ENCODE measurements at places on chromosomes 2 and 18.

DNA sequence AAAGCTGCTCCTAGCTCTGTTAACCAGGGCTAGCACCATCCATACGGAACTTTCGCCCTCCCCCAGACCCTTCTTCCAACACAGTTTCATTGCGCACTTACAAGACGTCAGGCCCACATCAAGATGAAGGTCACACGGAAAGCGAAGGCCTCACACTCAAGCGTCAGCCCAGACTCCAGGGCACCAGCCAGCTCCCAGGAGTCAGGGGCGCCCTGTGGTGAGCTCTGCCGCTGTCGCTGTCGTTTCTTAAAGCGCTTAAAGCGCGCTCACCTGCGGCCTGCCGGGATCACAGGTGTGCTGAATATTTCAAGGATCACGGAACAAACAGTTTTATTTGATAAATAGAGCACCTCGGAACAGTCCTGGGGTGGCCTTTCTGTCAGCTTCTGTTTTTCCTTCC is 163.1 kb downstream of the CDH20 start:
- DNase-seq = no peak

DNA sequence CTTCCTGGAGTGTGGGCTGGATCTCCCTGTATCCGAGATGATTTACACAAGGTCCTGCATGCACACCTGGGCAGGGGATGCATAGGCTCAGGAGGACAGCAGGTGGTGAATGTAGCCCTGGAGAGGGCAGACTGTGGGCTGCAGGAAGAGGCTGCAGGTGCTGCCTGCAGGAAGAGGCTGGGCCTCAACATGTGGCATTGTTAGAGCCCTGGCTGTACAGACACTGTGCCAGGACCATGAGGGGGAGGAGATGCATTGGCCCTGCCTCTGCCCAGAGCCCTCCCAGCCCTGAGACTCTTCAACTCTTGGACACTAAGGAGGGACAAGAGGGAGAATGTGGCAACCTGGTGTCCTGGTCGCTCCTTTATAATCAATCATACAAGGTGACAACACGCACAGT is 392.8 kb downstream of the TNS1 start:
- no peak for DNase-seq

GRCh38 chr2:218727502-218728165 is 17.0 kb downstream of the TTLL4 start:
- DNase-seq = peak; percentile 25

GRCh38 chr18:31685097-31686082 is 1.0 kb upstream of the B4GALT6 start:
- peak; percentile 42 for DNase-seq

DNA sequence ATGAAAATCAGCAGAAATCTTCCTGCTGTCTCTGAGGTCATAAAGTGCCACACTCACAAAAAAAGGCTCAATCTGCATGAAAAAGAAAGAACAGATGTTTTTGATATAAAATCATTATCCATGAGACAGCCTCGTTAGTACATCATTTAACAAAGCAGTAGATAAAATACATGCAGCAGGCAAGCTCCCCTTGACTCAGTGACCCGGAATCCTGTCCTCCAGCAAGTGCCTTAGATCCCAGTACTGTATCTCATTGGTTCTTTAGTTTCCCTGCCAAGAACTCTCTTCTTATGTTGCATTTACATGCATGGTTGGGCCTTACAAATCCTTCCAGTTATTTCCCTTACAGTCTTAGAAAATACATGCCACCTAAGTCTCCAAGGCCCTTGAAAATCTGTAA is 148.9 kb upstream of the CCDC195 start:
- DNase-seq = no peak

DNA sequence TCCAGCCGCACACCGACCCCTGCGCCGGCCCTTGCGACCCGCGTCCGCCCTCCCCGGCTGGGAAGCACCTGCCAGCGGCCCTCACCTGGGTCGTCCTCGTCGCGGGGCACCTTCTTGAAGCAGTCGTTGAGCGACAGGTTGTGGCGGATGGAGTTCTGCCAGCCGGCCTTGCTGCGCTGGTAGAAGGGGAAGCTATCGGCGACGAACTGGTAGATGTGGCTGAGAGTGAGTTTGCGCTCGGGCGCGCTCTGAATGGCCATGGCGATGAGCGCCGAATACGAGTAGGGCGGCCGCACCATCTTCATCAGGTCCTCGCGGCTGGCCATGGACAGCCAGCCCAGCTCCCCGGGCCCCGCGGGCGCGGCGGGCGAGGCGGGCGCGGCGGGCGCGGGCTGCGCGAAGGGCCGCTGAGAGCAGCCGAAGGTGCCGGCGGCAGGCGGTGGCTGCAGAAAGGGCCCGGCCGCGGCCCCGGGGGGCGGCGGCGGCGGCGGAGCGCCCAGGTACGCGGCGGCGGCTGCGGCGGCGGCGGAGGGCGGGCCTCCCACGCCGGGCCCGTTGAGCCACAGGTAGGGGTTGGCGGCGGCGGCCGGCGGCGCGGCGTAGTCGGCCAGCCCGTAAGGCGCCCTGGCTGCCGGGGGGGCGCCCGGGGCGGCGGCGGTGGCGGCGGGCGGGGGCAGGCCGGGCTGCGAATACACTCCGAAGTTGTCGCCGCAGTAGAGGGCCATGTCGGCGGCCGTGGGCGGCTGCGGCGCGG is 505 bp downstream of the FOXI3 start:
- no peak for DNase-seq

- DNase-seq = peak; percentile 25
Measured at GRCh38 chr2:162890690-162891311, 52.2 kb upstream of the KCNH7 start.

GRCh38 chr2:149219856-149220255 is 110.5 kb upstream of the LYPD6 start:
- DNase-seq = no peak

DNA sequence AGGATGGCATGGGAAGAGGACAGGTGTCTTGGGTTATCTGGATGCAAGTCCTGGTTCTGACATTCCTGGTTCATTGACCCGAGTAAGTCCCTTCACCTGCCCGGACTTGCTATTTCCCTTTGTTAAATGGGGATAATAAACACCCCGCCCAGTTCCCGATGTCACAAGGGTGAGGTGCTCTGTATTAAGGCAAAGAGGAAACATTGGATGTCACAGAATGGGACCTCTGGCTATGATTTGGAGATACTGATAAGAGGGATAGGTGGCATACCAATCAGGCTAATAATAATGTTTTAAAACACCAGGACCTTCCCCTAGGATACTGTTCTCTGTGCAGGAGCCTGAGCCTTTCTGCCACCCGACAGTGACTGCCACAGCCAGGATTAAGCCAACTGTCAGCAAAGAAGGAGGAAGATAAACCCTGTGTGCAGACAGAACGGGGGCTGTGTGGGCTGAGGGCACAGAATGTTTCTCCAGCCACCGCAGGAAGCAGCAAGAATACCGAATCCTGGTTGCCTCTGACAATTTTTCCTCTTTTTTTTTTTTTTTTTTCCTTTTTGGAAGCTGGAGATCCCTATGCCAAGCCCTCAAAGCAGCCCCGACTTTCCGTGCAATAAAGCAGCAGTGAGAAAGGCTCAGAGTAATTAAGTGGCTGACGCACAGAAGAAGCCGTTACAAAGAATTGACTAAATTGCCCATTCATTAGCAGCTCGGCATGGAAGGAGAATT is 336.6 kb downstream of the SMAD2 start:
- DNase-seq = no peak

GRCh38 chr2:207109768-207110167 is 56.0 kb downstream of the KLF7 start:
- DNase-seq = no peak

- DNase-seq = no peak
Measured at GRCh38 chr2:205627085-205627484, 55.2 kb upstream of the NRP2 start.

DNA sequence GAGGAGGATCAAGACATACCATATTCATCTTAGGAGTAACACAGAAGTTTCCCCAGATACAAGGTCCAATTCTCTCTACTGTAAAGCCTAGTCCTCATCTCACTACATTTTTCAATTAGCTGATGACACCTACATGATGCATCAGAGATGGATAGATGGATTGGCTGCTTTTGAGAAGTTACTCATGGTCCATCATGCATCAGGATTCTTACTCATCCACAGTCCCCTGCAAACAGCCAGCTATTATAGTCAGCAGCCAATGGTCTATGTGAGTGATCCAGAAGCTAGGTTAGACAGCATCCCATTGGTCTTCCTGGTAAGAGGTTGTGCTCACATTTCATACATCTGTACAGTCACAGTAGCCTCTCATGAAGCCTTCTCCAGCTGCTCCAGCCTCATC is 154.5 kb upstream of the NRP2 start:
- no peak for DNase-seq

DNA sequence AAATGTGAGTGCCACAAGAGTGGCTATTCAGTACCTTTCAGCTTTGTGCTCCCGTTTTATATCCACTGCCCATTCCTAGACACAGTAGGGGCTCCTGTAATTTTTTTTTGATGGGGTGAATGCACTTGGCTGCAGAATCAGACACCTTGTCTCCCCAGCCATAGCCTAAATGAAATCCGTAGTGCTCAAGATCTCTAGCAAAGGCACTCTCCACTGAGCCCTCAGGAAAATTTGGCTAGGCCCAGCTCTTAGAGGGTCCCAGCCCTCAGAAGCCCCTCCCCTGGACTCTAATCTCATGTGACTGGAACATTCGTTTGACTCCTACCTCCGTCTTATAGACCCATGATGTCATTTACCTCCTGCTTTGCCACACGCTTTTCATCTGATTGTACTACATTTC is 323.9 kb downstream of the SMAD2 start:
- no peak for DNase-seq

GRCh38 chr2:158928965-158929364 is 39.5 kb upstream of the TANC1 start:
- DNase-seq = no peak

DNA sequence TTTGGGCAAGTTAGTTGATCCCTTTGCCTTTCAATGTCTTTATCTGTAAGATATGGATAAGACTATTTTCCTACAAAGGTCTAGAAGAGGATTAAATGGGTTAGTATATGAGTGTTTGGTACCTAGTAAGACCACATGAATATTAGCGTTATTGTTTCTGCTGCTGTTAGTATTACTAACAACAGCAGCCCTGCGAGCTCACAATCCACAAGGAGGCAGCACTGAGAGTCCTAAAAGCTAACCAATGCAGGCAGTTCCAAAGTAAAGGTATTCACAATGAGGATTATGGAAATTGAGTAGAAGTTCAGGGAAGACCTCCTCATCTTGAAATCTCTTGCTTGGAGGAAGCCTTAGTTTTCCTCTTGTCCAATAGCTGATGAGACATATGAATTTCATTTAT is 248.9 kb downstream of the TDRD15 start:
- DNase-seq = no peak

DNA sequence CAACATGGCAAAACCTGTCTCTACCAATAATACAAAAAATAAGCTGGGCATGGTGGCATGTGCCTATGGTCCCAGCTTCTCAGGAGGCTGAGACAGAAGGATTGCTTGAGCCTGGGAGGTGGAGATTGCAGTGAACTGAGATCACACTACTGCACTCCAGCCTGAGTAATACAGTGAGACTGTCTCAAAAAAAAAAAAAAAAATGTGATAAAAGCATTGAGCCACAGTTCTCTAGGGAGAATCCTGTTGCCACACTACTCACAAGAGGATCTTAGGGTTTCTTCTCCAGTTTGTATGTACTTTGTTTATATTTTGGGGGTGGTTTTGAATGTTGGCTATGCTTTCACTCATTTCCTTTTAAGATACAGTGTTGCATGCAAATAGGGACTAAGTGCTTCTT is 62.0 kb downstream of the TMEM185B start:
- no peak for DNase-seq

GRCh38 chr2:112340475-112341267 is 65.3 kb downstream of the ZC3H6 start:
- DNase-seq = no peak

DNA sequence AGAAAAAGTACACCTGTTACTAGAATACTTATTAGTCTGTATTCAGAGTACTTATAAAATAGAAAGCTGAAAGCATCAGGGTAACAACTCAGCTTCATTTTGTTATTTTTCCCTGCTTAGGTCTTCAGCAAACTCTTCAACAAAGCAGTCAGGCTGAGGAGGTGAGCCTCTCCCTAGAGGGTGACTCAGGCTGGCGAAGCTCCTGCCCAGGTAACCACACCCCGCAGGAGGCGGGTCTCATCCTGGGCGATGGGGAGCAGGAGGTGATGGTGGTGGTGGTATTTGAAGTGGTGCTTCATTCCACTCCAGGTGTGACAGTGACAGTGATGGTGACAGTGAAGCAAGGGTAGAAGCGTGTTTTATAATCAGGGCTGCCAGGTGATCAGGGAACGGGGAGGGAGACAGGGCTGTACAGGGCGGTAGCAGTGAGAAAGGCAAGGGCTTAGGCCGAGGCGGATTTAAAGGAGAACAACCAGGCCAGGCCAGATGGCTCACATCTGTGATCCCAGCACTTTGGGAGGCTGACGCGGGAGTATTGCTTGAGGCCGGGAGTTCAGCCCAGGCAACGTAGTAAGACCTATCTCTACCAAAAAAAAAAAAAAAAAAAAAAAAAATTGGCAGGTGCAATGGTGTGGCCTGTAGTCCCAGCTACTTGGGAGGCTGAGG is 127.1 kb downstream of the SOCS6 start:
- no peak for DNase-seq

GRCh38 chr2:160377204-160377995 is 116.2 kb downstream of the RBMS1 start:
- DNase-seq = peak; percentile 38

DNA sequence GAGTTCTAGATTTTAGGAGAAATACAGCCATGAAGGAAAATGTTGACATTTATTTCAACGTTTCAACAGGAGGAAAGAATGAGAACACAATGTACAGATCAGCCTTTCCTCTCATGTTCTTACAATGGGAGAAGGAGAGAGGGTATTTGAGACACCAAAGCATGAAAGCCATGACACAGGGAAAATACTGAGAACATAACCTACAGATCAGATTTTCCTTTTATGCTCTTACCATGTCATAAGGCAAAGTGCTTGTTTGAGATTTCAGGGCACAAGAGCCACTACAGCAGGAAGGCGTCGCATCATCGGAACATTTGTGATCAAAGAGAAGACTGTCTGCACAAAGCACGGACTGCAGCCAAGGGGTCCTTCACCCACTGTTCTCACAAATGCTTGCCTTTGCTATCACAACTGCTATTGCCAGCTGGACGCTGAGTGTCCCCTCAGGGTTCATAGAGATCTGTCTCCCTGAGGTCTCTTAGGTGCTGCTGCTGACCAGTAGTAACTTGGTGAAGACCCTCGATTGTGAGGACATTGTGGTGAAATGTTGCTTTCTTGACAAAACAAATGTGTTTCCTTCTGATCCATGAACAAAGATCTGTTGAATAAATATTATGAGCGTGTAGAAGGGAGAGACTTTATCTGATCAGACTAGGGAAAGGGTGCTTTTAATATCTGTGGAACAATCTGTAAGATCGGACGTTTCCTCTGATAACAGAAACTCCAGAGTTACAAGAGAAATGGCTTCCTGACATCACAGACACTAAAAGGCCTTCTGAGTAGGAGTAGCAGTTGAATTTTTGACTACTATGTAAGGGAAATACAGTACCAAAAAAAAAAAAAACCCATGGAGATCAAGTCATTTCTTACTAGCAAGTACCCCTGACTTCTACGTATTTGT is 6.4 kb upstream of the IL1RL1 start:
- peak; percentile 75 for DNase-seq

- no peak for DNase-seq
Measured at GRCh38 chr2:128245813-128246212, 72.9 kb downstream of the HS6ST1 start.
